ENCODE measurements at places on chromosomes 13 and 19. TPM values are rescaled to one million over a fixed set of nuclear protein-coding genes. Genes with fewer than 3 reads are reported as not detected.

DNA sequence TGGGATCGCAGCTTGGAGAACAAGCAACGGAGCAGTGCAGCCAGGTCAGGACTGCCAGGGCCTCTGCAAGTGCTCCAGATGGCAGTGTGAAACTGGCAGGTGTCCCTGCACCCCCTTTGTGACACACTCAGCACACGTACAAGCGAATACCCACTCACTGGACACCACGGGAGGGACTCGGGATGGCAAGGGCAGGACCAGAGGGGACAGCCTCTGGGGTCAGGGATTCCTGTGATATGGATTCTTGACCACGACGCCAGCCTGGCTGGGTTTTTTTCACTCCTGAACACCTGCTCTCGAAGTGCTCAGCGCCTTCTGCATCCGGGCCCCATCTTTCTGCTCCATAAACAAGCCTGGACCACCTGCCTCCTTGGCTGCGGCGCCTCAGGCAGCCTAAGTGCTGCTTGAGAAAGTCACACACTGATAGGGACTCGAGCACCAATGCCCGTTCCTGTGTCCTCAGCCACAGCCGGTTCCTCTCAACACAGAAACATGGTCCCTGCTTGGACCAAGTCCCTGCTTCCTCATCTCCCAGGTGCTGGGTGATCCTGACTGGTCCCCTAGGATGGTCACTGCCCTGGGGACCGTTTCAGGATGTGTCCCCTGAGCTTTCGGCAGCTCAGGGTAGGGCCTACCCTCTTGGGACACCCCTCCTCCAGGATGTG is 22.0 kb downstream of the ELAVL1 start:
- no peak for DNase-seq

DNA sequence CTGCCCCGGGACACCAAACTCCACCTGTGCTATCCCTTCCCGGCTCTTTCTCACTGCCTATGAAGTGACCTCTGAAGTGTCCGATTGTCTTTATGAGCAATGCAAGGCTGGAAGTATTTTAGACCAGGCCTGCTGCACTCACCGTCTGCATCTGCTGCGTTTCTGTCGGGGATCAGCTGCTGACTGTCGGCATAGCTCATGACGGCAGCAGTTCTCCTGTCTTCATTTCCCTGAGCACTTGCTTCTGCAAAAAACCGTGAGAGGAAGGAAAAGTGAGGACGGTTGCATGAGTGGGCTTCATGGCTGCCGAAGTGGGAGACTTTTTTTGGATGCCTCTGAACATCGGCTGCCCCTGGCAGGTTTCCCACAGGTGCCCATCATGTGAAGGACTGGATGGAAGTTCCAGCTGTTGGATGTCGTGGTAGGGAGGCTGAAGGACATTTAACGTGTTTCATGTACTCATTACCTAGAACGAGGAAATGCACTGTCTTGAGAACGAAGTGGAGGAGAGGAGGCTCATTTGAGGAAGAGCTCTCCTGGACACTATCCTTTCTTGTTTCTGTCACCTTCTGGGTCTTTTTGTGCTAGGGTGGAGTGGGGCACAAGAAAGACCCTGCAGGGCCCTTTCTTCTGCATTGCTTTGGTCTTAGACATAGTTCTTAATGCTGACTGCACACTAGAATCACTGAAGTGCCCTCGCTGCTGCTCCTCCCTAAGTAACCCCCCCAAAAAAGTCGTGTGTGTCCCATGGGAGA is 94.7 kb downstream of the RNASEH2B start:
- no peak for DNase-seq

Gene STRN4
- 92.6 TPM for total RNA-seq

GRCh38 chr13:37944869-37945442 is 75.4 kb upstream of the TRPC4 start:
- DNase-seq: no peak

DNA sequence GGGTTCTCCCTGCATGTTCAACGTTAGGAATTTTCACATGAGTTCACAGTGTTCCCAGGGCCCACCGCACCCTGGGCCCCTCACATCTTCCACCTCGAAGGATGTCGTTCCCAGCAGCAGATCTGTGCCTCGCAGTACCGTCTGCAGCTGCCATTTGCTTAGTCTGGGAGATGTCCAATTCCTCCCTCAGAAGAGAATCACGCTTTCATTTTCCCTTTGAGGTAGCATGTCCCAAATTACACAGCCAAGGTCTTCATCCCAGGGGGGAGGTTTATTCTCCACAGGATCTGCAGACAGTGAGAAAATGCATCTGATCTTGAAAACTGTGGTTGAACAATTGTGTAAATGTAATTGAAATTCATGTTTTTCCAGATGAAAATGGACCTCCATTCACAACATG is 150.2 kb downstream of the DCT start:
- DNase-seq: no peak

DNA sequence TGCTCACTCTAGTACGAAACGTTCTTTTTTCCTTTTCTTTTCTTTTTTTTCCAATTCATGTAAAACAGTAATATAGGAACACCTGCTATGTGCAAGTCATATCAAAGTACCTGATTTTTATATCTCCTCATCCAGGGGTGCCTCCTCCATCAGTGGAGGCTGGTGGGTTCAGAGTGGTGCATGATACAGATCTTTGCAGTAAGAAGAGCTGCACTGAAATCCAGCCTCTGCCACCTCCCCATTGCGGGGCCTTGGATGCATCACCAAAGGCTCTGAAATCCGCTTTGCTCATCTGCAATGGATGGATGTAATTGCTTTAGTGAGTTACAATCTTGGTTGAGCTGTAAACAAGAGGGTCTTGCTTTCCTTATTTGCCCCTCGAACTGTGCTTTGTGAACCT is 38.3 kb downstream of the GPR12 start:
- DNase-seq: no peak

GRCh38 chr19:12953799-12954611 is 3.0 kb downstream of the GADD45GIP1 start:
- no peak for DNase-seq

GRCh38 chr13:50914848-50915247 is 5.3 kb downstream of the RNASEH2B start:
- DNase-seq: no peak

DNA sequence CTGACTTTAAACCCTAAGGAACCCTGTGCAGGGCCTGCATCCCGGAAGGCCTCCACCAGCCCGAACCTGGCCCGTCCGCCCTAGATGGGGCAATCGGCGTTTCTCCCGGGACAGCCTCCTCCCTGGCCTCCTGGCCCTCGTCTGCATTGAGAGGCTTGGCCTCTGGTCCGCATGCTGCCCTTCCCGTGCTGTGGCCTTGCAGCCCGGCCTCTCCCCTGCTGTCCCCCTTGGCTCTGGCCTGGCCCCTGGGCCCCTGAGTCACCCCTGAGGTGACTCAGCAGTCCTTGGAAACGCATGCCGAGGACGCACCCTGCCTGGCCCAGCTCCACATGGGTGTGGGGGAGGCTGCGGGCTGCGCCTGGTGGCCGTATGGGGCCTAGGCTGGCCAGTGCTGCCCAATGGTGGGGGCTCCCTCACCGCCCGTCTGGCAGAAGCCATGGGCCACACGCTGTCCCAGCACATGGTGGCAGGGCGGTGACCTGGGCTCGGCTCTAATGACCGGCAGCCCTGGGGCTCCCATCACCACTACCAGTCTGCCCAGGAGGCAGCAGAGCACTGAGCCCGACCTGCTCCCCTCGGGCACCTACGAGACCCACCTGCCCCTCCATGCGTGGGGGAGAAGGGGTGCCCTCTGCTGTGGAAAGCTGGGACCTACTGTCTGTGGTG is 25.7 kb downstream of the SH3GL1 start:
- DNase-seq: peak; percentile 62

Gene MAB21L1
- total RNA-seq: 7.6 TPM

DNA sequence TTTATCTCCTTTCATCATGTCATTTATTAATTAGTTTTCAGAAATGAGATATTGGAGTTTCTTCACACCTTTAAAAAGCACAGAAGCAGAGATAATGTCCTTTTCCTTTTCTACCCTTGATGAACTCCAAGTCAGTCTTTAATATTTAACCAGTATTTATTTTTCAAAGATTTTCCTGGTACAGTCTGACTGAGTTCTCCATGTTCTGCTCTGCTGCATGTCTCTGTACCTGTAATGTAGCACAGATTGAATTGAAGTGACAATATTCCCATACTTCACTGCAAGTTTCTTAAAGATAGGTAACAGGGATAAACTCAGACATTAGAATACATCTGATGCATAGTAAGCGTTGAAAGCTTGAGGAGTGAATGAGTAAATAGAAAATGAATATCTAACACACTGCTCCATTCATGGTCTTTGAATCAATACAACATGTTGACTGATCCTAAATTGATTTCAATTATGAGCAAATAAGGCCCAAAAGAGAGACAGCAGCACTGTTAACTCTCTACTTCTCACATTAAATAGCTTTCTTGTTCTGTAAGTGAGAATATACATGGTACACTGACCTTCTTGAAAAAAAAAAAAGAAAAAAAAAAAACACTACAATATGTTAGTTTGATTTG is 1323.6 kb upstream of the PRR20A start:
- no peak for DNase-seq

- DNase-seq: no peak
Observed at GRCh38 chr19:18017275-18018083, 9.5 kb downstream of the ARRDC2 start.

Gene PCDH9
- total RNA-seq: 28.6 TPM

DNA sequence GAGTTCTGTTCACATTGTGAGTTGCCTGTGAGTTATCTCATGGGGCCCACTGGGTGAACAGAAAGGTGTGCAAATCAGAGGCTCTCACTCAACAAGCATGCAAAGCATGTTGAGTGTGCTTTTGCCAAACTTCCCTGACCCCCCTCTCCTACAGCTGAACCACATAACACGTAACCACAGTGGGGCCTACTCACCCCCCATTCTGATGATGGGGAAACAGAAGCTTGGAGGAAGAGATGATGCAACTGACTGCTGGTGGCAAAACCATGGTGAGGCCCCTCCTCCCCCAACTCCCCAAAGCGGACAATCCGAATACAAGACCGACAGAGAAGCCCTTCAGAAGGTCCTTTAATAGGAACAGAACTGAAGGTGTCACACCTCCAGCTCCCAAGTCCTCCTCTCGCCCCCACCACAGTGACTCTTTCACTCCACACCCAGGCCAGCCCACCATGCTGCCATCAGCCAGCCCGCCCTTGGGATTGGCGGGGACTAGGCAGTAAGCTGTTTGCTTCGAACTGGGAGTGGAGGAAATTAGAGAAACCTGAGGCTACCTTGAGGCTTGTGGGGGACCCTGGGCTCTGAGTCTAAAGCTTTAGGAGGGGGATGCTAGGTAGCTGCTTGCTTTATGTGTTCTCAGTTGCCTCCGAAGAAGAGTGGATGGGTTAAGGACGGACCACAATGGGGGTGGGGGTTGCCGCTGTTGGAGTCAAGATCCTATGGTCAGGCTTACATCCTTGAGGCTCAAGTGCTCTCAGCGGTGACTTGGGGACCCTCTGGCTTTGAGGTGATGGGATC is 3.8 kb downstream of the ZNF784 start:
- no peak for DNase-seq

Gene ZNF506
- total RNA-seq: 45.4 TPM

Gene ELSPBP1
- not detected for total RNA-seq

- DNase-seq: no peak
Observed at GRCh38 chr13:93218583-93218982, 8.0 kb upstream of the GPC6 start.

GRCh38 chr13:48400850-48401291 is 12.0 kb downstream of the LPAR6 start:
- DNase-seq: no peak

- no peak for DNase-seq
Observed at GRCh38 chr19:29837996-29838395, 26.2 kb downstream of the CCNE1 start.

Gene NLRP5
- total RNA-seq: not detected

DNA sequence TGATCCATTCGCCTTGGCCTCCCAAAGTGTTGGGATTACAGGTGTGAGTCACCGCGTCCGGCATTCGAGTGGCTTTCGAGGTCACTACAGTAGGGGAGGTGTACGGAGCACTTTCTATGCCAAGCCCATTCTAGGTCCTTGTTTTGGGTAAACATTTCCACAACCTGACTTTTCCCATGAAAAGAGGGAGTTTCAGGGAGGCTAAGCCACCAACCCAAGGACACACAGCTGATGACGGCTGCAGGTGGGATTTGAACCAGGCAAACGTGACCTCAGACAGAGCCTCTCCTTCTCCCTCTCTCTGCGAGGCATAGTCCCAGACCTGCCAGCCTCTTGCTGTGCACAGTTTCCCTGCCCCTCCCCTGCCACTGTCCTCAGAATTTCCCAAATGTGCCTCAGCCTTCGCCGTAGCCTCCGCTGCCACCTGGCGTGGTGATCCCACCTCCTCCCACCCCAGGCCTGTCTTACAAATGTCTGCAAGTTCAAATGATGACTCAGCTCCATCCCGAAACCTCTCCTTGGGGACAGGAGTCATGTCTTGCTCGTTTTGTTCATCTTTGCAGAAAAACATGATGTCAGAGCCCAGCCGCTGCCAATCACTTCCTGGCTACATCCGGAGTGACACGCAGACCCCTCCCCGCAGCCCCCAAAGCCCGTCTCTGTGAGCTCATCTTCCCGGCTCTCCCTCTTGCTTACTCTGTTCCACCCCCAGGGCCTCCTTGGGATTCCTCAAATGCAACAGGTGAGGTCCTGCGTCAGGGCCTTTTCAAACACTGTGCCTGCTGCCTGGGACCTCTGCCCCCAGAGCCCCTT is 6.6 kb upstream of the GADD45B start:
- no peak for DNase-seq

Gene GPR180
- 9.0 TPM for total RNA-seq

Gene NDUFA7
- total RNA-seq: 19.5 TPM

GRCh38 chr19:1389033-1389940 is 5.6 kb downstream of the NDUFS7 start:
- no peak for DNase-seq

Gene OR10H1
- not detected for total RNA-seq

- no peak for DNase-seq
Observed at GRCh38 chr19:55352549-55353145, 1.9 kb downstream of the COX6B2 start.

GRCh38 chr19:54026656-54027055 is 35.2 kb downstream of the CACNG6 start:
- DNase-seq: no peak

Measured in tibial nerve (tissue), 4 donors.